ENCODE measurements at places on chromosomes 2 and 18.

- DNase-seq, result no peak
Observed at GRCh38 chr18:60391571-60392226, 19.1 kb upstream of the MC4R start.

- no peak for DNase-seq
Observed at GRCh38 chr18:46849007-46849406, 68.3 kb downstream of the PIAS2 start.

- DNase-seq, result no peak
Observed at GRCh38 chr18:3910512-3910911, 460.5 kb downstream of the TGIF1 start.

DNA sequence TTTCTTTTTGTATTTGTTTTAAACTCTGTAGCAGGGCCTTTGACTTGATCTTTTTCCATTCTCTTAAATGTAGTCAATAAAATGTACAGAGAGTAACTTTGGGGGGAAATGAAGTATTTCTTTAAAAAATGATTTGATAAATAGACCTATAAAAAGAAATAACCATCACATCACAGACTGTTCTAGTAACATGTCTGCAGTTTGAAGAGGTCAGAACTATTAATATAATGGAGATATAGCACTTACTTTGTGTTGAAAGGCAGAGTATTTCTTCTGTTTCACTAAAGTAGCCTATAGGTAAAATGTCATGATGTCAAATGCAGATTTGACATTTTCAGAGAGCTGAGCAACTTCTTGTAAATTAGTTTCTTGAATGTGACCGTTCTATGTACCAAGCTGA is 55.7 kb upstream of the FAM237A start:
- no peak for DNase-seq

DNA sequence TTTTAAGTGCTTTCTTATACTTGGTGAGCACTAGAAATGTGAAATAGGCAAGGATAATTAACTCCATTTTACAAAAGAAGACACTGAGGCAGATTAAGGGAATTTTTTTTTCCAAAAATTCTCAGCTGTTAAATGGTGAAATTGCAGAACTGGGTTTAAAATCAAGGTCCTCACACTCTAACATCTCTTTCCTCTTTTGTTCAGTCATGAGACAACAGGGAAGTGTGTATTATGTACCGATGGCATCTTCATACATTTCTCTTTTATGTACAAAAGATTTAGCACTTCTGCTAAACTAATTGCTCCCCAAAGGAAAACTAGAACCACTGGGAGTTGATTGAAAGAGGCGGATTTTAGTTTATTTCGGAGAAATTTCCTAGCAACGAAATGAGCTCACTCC is 203.0 kb downstream of the SETBP1 start:
- DNase-seq, result no peak

GRCh38 chr2:239534581-239535412 is 134.0 kb upstream of the HDAC4 start:
- DNase-seq, result no peak

DNA sequence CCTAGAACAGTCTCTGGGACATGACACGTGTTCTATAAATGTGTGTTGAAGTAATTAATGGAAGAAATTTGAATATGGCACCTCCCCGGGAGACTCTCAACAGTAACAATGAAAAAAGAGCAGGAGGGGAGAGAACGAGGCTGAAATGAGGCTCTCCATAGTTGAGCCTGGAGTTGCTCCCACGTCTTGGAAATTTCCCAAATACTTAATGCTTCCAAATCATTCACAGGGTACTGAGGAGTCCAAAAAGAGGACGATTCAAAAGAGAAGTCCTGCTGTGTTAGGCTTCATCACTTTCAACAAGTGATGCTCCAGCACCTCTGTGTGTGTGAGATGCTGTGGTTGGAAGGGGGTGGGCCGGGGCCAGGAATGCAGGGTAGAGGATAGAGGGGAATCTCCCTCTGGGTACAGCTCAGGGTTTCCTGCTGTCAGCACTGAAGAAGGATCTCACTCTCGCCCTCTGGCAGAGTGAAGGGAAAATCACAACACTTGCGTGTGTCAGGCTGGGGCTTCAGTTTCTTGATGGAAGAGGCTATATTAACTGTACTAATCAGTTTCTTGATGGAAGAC is 18.1 kb upstream of the ZNF407 start:
- no peak for DNase-seq
